ENCODE measurements at places on chromosomes 2 and 18. TPM values are rescaled to one million over a fixed set of nuclear protein-coding genes. Genes with fewer than 3 reads are reported as not detected.

The ASXL2 gene
- 39.3 TPM for total RNA-seq

The TWIST2 gene
- total RNA-seq: 8.4 TPM

DNA sequence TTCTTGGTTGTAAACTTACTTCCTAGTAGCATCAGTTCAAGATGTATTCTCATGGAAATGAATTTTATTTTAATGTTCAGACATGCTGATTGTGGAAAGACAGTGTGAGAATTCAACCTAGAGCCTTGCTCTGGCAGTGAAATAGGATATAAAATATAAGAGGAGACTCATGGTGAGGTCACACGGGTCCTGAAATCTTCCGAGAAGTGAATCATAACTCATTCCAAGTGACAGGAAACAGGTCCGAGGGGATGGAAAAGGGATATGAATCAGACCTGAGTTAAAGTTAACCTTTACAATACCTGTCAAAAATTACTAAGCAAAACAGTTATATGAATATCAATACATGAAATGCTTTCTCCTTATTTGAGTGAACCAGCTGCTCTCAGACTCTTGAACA is 185.2 kb upstream of the LRRTM1 start:
- H3K36me3 ChIP-seq: no peaks in the 10 kb centered on the region
- no peaks in the 10 kb centered on the region for H3K27me3 ChIP-seq
- no peak overlapping the region for H3K27ac ChIP-seq
- DNase-seq: no peak

- H3K36me3 ChIP-seq: no peaks in the 10 kb centered on the region
- H3K27ac ChIP-seq: no peak within 1 kb of the TSS
- no peaks in the 10 kb centered on the region for H3K4me1 ChIP-seq
Measured at GRCh38 chr2:240906141-240906910, at the start of gene CROCC2. Gene CROCC2, plus strand, starts transcription at chr2:240906336. Its CDS starts 178 bp downstream, at chr2:240906514.

- H3K36me3 ChIP-seq: no peaks in the 10 kb centered on the region
- no peaks in the 10 kb centered on the region for H3K4me1 ChIP-seq
- no peaks in the 10 kb centered on the region for H3K27me3 ChIP-seq
- no peak overlapping the region for H3K27ac ChIP-seq
- DNase-seq: no peak
Measured at GRCh38 chr2:240287496-240288086, 147.1 kb upstream of the OTOS start.

DNA sequence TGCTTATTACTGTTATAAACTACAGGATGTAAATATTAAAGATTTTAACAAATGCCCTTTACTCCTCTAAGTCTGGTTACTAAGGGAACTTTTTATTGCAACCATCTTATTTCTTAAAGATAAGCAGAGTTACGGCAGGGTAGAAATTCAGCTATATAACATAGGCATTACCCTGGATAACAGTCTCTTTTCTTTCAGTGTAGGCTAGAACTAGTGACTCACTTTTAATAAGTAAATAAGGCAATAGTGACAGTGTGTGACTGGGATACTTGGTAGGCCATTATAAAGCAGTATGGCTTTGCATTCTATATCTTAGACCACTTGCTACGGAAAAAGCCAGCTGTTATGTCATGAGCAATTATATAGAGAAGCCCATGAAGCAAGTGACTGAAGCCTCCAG is 1041.0 kb upstream of the NRXN1 start:
- no peaks in the 10 kb centered on the region for H3K27me3 ChIP-seq
- H3K27ac ChIP-seq: no peak overlapping the region
- no peak for DNase-seq
- no peaks in the 10 kb centered on the region for H3K4me1 ChIP-seq
- no peaks in the 10 kb centered on the region for H3K36me3 ChIP-seq

DNA sequence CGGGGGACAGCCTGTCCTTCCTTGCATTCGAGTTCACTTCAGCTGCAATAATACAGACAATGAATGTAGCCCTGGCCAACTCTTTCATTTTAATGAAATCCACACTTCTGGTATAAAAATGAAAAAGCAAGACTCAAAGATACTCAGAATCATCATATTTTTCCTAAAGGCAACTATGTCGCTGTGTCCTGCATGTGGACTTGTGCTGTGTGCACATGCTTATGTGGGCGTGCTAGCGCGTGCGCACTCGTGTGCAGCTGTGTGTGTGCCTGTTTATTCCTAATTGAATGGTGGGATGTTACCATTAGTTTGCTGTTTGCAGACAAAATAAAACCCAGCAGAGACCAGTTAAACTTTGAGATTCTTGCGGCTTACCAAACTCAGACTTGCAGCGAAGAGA is 49.6 kb downstream of the SMIM21 start:
- no peak overlapping the region for H3K4me3 ChIP-seq
- no peaks in the 10 kb centered on the region for H3K27me3 ChIP-seq
- DNase-seq: no peak
- H3K36me3 ChIP-seq: no peaks in the 10 kb centered on the region
- no peaks in the 10 kb centered on the region for H3K4me1 ChIP-seq

DNA sequence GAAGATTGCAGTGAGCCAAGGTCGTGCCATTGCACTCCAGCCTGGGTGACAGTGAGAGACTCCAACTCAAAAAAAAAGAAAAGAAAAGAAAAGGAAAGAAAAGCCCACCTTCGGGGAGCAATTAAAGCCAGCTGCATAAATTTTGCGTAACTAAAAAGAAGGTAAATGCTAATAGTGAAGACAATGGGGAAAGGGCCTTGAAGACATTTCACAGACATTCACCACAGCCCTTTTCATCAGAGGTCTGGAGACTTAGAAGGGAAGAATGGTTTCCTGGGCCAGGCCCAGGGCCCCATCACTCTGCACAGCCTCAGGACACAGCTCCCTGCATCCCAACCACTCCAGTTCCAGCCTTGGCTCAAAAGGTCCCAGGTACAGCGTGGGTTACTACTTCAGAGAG is 35.1 kb upstream of the MSH6 start:
- DNase-seq: no peak
- no peaks in the 10 kb centered on the region for H3K36me3 ChIP-seq
- no peak overlapping the region for H3K4me3 ChIP-seq
- no peak overlapping the region for H3K27ac ChIP-seq

Measured in lower lobe of right lung (tissue), 2 donors.